ENCODE measurements at places on chromosomes 1 and 21.

GRCh38 chr21:44337941-44338895 is 972 bp downstream of the CFAP410 start:
- DNase-seq = peak; percentile 50

- DNase-seq = no peak
Measured at GRCh38 chr21:36461918-36462486, 17.9 kb downstream of the CLDN14 start.

GRCh38 chr21:23949493-23949892 is 1657.8 kb downstream of the MRPL39 start:
- no peak for DNase-seq

DNA sequence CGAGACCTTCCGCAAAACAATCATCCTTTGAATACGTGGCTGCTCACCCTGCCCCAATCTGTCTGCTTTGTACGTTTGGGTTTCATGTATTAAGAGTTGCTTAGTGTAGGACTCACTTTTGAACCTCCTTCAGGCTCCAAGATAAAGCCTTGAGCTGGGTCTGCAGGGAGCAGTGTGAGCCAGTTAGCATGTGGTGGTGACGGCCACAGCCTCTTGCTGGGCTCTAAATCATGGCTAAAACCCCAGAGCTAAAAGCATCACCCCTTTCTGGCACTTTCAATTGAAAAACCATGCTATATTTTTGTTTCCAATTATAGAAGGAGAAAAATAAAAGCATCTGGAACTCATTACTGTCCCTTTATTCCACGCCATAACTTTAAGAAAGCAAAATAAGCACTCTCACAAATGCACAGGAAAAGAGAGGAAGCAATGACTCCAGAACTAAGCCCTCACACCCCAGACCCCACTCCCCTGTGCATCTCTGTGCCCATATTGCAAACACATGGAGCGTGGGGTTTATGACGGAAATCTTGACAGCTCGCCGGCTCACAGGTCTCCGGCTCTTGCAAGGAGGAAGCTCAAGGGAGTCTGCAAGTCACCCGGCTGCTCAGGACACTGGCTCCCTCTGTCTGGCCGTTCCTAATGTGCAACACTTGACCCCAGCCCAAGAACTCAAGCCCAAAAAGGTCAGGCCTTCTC is 135.5 kb downstream of the MIS18A start:
- no peak for DNase-seq

- DNase-seq = no peak
Measured at GRCh38 chr1:45423906-45424678, 66.9 kb downstream of the TESK2 start.

DNA sequence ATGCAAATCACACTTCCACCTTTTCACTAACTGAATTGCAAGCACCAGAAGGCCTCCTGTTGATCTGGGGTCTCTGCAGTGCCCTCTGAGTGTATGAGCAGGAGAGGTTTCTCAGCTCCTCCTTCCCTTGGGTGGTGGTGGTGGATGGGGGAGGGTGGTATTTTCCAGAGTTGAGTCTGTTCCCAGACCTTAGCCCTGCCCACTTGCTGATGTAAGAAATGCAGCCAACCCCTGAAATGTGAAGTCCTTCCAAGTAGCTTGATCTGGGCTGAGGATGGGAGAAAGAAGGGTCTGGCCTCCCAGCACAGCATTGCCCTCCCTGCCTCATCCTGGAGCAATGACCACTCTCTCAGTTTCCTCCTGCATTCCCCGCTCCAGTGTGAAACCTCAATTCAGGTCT is 6.3 kb upstream of the FOXD2 start:
- no peak for DNase-seq

DNA sequence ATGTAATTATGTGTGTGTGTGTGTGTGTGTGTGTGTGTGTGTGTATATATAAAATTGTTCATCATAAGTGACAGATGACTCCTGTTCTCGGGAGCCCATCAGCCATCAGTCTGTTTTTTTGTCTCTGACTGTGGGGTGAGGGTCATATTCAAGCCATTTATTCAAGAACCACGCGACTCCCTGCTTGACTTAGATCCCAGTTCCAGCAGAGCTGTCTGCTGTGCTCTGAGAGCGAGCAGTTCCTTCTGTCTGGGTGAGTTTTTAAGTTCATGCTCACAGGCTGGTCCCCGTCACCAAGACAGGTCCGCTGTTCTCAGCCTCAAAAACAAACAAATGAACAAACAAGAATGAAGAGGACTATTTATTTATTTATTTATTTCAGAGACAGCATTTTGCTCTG is 18.3 kb upstream of the NPPB start:
- no peak for DNase-seq

DNA sequence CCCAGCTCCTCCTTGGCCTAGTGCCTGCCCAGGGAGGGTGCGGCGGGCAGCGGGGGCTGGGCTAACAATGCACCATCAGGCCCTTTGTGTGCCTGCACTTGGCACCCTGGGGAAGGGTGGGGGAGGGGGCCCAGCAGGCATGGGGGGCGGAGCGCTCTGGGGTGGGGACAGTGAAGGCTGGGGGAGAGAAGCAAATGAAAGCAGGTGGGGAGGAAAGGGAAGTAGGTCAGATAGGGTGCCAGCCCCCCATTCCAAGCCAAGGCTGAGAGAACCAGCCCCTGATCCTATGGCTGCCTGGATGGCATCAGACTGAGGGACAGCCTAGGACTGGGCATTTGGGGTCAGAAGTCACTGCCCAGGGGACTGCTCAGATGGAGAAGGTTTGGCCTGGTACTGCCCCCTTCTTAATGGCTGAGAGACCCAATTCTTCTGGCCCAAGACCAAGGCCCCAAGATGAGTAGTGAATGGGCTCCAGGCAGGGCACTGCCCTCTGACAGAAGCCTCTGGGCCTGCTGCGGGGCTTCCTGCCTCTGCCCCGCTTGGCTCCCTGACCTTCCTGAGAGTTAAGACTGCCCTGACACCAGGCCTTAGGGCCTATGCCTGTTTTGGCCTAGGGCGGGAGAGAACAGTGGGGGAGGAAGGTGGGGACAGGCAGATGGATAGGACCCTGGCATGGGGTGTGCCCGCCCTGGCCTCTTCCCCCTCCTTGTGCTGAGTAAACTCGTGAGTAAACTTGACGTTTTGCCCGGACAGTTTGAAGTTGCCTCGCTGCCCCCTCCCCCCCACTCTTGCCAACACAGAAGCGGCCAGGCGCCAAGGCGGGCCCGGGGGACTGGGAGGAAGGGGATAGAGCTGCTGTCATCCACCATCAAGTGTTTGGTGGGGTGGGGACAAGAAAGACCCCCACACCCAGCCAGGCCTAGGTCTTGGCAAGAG is 2.7 kb downstream of the ZBTB7B start:
- DNase-seq = peak; percentile 57

DNA sequence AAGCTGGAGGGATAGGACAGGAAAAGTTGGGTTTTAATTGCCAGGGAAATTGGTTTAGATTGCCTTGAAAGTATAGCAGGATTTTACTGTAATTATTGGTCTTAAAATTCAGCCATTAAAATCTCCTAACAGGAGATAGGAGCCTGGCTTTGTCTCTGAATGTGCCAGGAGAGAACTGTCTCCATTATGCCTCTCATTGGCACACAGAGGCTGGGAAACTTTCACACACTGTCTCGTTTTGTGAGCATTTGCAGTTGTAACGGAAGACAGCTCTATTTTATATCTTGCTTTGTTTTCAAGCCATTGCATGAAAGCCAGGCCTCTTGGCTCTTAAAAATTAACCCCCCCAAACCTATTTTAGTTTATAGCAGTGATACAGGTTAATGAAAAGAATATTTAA is 12.5 kb downstream of the DNAJC6 start:
- DNase-seq = no peak

GRCh38 chr1:32454726-32455125 is 10.1 kb upstream of the ZBTB8B start:
- DNase-seq = no peak

GRCh38 chr1:46489638-46490405 is at the start of gene DMBX1:
Gene DMBX1, plus strand, starts transcription at chr1:46489836. Its CDS starts 17,175 bp downstream, at chr1:46507011.
- peak; percentile 24 for DNase-seq

DNA sequence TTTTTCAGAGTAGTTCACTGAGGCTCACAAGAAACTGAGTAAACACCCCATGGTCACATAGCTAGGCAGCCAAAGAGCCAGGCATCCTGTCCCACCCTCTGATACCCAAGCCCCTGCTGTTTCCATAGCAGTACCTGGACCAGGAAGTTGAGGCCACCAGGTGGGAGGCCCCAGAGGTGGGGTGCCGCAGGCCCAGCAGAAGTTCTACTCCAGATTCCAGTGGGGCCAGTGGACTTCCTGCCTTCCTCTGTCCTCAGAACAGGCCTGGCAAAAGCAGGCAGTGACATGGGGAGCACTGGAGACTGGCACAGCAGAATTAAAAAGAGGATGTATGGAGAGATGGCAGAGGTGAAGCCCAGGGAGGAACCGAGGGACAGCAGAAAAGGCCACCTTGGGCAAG is 19.0 kb downstream of the FOXO6 start:
- no peak for DNase-seq

DNA sequence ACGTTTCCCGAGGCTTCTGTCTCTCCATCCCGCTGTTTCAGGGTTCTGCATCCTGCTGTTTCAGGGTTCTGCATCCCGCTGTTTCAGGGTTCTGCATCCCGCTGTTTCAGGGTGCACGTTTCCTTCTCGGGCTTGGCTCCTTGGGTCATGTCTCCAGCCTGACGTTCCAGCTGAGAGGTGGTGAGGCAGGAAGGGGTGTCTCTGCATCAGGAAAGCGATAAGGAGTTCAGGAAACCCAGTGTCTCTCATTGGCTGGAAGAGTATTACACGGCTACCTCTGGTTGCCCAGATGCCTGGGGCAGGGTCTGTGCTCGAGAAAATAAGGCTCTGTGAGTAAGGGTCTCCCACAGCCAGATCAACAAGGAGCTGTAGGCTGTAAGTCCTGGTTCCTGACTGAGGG is 21.1 kb downstream of the ADARB1 start:
- no peak for DNase-seq

DNA sequence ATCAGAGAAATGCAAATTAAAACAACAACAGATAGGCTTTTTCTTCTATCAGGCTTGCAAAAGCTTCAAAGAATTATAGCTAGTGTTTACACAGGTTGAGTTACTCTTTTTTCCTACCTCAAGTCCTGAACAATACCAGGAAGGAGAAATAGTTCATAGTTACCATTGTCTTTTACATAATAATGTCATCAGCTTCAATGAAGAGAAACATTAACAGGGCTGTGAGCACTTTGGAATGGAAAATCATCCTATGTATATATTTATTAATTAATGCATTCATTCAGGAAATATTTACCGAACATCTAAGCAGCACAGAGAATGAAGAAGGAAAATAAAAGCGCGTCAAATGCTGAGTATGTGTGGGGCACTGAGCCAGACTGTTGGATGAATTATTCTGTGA is 197.3 kb downstream of the ZBTB18 start:
- DNase-seq = no peak

DNA sequence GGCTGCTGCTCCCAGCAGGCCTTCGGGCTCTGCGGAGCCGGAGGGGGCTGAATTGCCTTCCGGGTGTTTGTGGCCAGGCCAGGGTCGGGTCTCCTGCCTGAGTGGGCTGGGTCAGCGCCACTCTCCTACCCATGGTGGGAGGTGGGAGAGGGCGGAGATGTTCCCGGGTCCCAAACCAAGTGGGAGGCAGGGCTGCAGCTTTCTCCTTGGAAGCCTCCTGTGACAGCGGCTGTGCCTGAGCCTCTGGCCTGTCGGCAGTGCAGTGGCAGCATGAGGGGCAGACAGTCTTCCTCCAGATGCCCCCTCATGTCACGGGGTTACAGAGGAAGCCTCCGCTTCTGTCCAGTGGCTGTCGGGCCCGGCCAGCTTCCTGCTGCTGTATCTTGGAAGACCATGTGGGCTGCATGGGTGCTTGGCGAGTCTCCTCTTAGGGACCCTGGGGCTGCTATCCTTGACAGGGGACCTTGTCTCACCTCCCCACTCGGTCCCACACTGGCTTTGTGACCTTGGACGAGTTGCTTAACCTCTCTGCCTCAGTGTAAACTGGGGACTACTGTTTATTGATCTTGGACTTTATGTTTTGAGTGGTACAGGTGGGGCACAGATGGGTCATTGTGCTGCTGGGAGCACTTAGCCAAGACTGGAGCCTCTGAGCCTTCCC is 4.3 kb downstream of the SKI start:
- no peak for DNase-seq

DNA sequence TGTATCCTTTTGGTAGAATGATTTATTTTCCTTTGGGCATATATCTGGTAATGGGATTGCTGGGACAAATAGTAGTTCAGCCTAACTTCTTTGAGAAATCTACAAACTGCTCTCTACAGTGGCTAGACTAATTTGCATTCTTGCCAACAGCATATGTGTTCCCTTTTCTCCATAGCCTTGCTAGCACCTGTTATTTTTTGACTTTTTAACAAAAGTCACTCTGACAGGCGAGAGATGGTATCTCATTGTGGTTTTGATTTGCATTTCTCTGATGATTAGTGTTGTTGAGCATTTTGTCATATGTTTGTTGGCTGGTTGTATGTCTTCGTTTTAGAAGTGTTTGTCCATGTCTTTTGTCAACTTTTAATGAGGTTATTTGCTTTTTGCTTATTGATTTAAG is 99.8 kb downstream of the UCK2 start:
- no peak for DNase-seq

DNA sequence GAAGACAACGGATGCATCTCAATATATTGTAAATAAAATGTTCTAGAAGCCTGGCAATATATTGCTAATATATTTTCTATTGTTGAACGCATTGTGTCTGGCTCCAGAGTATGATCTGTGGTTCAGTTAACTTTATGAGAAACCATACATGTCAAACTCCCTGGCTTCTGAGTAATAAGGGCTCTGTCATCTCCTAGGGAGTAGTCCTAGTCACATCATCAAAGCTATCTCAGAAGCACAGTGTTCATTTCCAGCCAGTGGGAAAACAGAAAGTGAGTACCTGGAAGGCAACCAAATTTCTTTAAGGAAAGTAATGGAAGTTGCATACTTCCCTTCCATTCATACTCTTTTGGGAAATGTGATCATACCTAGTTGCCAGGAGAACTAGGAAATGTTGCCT is 27.0 kb upstream of the ST6GALNAC5 start:
- DNase-seq = no peak

- DNase-seq = peak; percentile 73
Measured at GRCh38 chr1:93304716-93305138, 41.0 kb upstream of the DR1 start.

- DNase-seq = no peak
Measured at GRCh38 chr1:182292193-182292741, 99.3 kb downstream of the GLUL start.

DNA sequence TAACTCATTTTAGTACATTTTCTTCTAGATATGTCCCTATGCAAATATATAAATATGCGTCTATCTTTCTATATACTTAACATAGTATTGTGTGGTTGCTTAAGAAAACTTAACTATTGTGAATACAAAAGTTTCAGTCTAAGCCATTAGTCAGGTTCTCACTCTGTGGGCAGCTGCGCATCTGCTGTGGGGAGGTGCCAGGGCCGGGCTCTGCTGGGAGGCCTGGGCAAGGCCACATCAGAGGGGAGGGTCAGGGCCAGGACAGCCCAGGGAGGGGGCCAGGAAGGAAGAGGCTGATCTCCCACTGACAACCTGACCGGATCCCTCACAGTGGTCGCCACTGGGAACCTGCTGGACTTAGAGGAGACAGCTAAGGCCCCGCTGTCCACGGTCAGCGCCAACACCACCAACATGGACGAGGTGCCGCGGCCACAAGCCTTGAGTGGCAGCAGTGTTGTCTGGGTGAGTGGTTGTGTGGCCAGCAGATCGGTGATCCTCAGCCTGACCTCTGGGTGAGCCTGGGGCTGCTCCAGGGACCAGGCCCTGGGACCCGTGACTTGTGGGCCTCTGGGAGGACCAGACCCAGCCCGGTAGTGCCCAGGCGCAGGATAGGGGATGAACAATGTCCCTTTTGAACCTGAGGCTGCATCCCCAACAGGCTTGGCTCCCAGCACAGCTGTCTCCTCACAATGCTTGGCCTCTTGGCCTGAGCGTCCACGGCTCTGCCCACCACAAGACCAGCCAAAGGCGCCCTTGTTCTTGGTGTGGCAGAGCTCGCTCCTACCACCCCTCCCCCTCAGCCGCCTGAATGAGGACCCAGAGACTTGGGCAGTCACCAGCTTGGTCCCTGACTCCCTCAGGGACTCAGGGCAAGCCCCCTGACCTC is 20.2 kb downstream of the LDLRAP1 start:
- DNase-seq = no peak

All from CD4-positive, alpha-beta T cell treated with Interleukin-10 for 1 hour (primary cell).